Osteocyte (in vitro differentiated cells): ENCODE measurements at places on chromosomes 2 and 18.
A peak's percentile ranks its signal among the peaks of the same experiment; 100 is the strongest.

DNA sequence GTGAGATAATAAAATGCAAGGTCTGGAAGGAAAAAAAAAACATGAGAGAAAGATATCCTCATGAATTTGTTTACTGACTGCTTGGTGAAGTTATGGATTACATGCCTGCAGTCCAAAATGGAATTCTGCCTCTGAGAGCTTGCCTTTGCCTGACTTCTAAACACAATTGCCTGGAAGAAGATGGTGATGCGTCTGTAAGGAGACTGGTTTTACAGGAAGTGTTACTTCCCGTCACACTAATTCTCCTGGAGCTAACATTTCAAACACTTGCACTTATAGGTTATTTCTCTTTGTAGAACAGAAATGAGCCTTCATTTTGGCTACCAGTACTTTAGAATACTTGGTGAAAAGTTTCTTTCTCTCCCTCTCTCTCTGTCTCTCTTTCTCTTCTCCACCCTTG lies 884.3 kb downstream of the TSN start:
- DNase-seq = no peak

DNA sequence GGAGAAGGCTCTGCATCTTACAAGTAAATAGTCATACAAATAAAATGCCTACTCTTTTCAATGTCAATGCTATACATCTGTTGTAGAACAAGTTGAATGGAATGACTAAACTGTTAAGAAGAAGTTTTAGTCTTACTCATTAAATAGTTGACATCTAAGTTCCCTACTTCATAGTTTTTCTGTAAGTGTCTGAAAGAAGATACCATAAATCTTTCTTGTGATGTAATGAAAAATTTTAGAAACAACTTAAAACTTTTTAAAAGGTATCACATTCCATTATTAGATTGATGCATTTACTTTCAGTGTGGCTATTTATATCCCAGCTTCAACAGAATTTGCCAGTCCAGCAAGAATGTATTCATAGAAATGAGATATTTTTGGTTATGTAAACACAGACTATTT lies 185.2 kb upstream of the EPC2 start:
- DNase-seq = no peak

DNA sequence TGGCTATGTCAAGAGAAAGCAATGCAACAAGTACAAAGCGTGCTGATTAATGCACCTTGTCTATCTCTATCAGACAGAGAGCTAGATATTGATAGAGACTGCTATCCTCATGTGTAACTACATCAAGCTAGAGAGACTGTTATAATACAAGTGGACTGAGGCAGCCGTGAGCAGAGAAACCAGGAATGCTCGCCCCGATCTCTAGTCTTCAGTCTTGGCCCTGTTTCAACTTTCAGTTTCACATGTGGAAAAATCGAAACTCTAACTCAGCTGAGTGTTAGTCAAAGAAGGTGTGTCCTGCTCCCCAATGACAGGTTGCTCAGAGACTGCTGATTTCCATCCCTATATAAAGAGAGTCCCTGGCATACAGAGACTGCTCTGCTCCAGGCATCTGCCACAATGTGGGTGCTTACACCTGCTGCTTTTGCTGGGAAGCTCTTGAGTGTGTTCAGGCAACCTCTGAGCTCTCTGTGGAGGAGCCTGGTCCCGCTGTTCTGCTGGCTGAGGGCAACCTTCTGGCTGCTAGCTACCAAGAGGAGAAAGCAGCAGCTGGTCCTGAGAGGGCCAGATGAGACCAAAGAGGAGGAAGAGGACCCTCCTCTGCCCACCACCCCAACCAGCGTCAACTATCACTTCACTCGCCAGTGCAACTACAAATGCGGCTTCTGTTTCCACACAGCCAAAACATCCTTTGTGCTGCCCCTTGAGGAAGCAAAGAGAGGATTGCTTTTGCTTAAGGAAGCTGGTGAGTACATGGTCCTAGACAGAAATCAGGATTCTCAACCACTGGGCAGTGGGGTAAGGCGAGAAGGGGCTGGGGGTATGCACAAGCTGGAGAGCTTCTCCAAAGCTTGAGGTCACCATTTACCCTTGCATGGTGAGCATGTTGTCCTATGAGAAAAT lies at the start of gene RSAD2:
RSAD2 (plus strand) TSS at position 376 of the 903 bp plus-strand sequence; CDS start at position 400, 24 bp downstream.
- DNase-seq = no peak

DNA sequence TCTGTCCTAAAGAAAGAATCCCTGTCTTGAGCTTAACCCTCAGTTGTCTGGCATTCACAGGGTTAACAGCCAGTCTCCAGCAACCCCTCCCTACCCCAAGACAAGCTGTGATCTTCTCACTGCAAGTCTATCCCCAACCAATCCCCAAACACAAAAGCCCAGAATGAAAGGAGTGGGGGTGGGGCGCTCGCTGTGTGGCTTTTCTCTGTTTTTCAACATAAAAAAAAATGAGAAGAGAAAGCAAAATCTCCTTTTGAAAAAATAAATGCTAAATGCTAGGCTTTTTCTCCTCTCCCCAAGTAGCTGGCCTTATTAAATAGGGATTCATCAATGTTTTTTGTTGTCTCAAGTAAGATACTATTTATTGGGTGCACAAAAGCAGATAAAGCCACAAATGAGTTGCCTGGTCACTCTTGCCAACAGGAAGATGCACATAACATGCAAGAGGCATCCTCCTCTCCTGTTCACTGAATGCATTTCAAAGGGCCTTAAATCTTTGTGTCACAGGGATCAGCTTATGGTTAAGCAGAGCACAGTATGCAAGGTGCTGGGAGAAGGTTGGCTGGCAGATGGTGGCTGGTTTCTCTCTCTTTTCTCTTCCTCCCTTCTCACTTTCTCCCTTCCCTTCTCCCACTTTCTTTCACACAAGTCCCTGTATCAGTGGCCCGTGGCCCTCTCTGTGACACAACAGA lies 225.6 kb downstream of the CMPK2 start:
- DNase-seq = no peak

DNA sequence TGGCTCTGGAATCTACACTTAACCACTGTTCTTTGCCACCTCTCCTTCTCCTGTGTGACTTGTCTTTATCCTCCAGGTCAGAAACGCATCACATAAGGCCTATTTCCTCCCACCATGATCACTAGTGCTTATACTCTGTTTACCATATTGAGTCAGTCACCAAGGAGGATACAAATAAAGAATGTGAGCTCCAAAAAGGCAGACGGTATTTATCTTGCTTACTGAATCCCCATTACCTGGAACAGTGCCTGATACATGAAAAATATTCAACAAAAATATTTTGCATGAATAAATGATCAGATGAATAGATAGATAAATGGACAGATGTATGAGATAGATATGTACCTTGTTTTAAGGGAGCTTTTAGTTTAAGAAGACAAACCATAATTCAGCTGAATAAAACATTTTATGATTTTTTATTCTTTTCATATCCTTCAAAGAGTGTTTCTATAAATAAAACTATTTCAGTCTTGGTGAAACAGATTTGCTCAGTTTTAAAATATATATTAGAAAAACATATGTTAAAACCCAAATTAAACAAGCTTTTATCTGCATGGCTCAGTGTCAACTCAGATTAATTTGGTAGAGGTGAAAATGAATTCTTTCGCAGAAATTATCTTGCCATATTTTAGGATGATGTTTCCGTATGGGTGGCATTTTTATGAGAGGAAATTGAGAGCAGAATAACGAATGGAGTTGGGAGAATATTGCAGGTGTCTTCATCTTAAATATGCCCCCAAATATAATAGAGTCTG lies 799.9 kb downstream of the DCC start:
- no peak for DNase-seq

- DNase-seq = no peak
These were observed 507.9 kb upstream of the CDH2 start for GRCh38 chr18:28684746-28685355.

GRCh38 chr2:188727846-188728245 lies 246.3 kb upstream of the COL3A1 start:
- no peak for DNase-seq

DNA sequence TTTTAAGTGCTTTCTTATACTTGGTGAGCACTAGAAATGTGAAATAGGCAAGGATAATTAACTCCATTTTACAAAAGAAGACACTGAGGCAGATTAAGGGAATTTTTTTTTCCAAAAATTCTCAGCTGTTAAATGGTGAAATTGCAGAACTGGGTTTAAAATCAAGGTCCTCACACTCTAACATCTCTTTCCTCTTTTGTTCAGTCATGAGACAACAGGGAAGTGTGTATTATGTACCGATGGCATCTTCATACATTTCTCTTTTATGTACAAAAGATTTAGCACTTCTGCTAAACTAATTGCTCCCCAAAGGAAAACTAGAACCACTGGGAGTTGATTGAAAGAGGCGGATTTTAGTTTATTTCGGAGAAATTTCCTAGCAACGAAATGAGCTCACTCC lies 203.0 kb downstream of the SETBP1 start:
- DNase-seq = no peak

DNA sequence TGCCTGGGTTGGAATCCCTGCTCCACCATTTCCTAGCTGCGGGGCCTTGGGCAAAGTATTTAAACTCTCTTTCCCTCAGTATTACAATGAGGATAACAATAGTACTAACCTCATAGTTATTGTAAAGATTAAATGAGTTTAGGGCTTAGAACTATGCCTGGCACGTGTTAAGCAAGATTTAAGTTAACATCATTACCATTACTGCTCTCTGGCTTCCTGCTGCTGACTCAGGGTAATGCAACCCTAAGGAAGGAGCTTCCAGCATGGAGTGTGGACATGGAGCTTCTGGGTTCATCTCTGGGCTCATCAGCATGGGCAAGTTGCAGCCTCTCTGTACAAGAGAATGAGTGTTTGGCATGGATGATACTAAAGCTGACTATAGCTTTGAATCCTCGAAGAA lies 374.2 kb upstream of the MAP2 start:
- no peak for DNase-seq

DNA sequence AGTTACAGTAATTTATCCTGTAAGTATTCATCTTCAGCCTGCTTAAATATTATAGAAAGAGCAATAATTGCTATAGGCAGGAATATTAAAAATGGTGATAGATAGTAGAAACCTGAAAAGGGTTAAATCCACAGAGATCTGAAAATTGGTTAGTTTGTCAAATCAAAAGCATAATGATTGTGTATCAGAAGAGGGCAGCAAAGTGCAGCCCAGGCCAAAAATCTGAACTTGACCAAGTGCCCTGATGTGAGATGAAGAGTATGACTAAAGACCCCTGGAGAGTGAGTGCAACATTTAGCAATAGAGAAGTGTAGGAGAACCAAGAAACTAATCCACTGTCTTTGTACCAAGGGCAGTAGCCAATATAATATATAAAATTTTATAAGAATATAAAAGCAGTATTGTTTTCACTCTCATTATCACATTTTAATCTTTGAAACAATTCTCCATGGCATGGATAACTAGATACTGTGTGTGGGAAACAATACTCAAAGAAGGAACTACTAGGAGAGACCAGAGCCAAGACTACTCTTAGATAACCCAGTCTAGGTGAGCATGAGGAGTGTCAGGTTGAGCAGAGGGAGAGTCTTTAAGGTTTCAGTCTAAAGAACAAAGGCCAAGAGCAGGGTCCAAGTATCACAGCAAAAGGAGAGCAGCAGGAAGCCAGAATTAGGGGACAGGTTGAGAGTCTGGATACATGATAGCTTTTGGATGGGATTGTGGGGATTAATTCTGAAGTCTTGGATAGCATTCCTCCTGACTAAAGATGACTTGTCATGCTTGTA lies 148.7 kb downstream of the CALCRL start:
- DNase-seq = no peak

DNA sequence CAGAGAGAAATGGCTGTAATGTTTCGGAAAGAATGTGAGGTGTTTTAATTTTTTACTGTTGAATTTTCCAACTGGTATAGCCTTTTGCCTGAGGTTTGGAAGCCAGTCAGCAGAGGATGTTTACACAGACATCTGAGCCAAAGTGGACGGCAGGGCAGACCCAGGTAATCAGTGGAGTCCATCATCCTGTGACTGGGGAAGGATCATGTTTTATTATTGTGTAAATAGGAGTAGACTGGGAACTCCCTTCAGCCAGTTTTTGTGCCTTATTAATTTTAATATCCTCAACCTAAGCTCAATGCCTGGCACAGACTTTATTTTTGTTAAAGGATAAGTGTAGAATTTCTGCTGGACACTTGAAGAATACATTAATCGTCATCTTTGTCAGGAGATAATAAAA lies 142.0 kb upstream of the GAREM1 start:
- DNase-seq = no peak

- DNase-seq = no peak
These were observed 807 bp downstream of the GAREM1 start for GRCh38 chr18:32469691-32470459.

GRCh38 chr2:137048455-137048854 lies 283.1 kb downstream of the THSD7B start:
- no peak for DNase-seq

GRCh38 chr2:64780041-64780440 lies 126.3 kb upstream of the SERTAD2 start:
- no peak for DNase-seq

- DNase-seq = no peak
These were observed 405.6 kb upstream of the MEX3C start for GRCh38 chr18:51603111-51603510.

- no peak for DNase-seq
These were observed 49.5 kb downstream of the C2orf42 start for GRCh38 chr2:70141212-70141901.

GRCh38 chr2:130912471-130912870 lies 75.8 kb downstream of the ARHGEF4 start:
- peak; percentile 60 for DNase-seq

DNA sequence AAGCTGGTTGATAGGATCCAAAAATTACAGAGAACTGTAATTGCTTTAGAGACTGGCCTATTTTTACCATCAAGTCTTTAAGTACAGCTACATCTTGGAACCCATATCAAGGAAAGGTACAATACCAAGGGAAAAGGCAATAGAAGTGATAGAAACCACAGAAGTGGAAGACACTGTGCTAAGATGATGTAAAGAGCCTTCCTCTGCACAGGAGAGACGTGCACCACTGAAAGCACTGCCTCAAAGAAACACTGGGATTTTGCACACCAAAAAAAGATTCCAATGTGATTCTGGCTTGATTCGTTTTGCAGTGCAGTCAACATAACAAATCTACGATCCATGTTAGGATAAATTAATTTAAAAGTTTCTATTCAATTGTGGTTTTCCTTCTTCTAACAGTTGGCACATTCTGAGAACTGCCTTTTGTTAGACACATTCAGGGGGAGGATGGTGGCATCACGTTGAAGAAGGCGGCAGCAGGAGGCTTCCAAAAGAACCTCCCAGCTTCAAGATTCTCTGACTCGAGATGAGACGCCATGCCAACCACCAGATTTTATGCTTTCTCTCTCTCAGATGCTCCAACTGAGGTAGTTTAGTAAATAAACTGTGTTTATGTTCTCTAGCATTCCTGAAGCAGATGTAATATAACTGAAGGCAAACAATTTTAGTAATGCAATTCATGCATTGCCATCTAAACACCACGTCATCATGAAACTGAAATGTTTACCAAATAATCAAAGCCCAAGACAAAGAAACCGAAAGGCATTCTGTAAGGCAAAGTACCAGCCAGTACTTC lies 102.9 kb downstream of the BCL2 start:
- DNase-seq = no peak

GRCh38 chr18:74880706-74881278 lies 283.1 kb downstream of the ZNF407 start:
- no peak for DNase-seq

- DNase-seq = no peak
These were observed 52.2 kb downstream of the NRP2 start for GRCh38 chr2:205734436-205735037.
